ENCODE measurements at places on chromosomes 4 and X.

- no peak for DNase-seq
These were observed 155.6 kb downstream of the CBR4 start for GRCh38 chr4:168854350-168854921.

GRCh38 chrX:35098419-35098818, 155.8 kb downstream of the FAM47B start:
- DNase-seq = no peak

DNA sequence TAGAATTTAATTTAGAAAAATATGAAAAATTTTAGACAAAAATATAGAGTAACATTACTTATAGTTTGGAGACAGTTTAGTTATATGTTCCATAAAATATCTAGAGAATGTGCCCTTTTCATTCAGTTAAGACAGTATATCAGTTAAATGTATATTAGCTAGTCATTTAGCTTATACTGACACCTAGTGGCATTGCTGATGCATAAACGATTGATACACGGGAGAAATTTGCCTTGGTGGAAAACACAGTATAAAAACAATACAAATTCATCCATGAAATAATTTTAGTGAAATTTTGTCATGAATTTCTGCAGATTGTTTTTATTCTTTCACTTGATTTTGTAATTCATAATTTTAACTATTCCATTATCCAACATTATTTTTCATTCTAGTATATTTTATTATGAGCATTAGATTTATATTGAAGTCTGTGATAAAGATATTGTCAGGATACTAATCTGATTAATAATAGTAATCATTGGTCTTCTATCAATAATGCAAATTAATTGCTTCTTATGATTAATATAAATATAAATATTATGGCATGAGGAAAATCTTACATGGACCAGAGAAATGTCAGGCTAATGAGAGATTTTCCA, 219.0 kb downstream of the TLL1 start:
- no peak for DNase-seq

GRCh38 chr4:123397144-123398065, 810 bp downstream of the SPRY1 start:
- DNase-seq = no peak

GRCh38 chr4:100977746-100978397, 369.5 kb downstream of the PPP3CA start:
- no peak for DNase-seq

DNA sequence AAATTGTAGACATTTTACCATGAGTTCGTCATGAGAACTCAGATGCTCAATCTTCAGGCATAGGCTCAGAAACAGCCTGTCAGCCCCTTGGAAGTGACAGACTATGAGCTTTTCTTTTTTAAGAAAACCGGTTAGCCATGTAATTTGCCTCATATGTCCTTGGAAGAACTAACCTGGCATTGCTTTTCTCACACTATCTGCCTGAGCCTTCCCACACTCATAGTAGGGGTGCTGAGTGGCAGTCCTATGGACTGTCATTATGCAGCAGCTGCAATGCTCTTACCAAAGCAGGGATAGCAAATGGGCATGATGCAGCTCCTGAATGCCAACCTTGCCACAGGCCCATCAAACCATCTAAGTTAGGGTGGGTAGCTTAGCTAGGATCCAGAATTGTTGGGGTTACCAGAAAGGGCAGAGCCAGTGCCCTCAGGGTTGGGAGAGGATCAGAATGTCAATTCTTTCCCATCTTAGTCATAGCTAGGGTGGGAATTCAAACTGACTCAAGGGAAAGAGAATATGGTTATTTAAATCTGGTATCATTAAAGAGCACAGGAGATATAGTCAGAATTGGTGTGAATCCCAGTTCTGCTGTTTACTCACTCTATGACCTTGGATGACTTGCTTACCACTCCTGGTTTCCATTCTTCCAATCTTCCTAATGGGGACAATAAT, 230.6 kb upstream of the CPEB2 start:
- DNase-seq = no peak

- DNase-seq = peak; percentile 48
These were observed 210.7 kb downstream of the PDGFRA start for GRCh38 chr4:54439831-54440243.

- no peak for DNase-seq
These were observed 905.2 kb downstream of the TRAM1L1 start for GRCh38 chr4:116180157-116180601.

DNA sequence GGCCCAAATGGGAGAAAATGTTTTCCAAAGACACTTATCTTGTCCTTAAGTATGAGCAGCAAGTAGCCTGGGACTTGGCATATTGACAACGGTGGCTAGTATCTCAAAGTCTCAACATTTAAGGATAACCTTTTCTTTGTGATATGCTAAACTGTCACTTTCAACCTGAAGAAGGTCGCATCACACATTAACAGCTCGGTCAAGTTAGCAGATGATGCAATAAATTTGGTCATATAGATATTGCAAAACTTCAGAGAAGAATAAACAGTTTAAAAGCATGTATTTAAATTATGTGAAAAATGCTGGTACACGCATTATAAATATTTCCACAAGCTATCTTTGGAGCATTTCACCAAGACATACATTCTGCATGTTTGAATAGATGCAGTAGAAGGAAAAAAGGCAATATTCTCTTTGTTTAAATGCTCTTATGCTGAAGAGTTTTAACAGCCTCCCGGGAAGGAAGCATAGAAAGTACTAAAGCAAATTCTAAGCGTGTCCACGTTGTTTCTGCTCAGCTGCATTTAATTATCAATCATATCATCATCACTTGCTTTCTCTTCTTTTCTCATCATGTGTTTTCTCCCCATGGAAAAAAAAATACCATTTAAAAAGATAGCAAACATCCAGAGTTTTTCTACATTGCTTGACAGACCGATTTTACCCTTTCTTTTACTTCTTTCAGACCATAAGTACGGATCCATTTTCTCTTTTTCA, 24.2 kb downstream of the ARHGAP6 start:
- DNase-seq = no peak

- no peak for DNase-seq
These were observed 227.4 kb downstream of the SLC7A11 start for GRCh38 chr4:138014590-138015288.

GRCh38 chr4:93710847-93711430, 117.6 kb upstream of the ATOH1 start:
- no peak for DNase-seq

DNA sequence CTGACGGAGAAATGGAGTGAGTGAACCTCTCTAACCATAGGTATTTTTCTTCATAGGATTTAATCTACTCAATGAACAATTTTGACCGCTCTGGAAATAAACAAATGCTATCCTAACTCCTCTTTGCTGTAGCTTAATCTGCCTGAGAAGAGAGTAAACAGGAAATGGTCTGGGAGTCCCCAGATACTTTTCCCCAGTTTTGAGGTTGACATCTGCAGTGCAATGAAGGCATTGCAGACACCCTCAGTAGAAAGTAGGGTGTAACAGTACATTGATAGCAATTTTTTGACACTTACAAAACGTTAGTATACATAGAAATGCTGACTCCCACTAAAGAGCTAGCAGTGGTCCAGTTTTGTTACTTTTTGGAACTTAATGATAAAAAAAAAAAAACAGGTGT, 495.9 kb upstream of the FAM241A start:
- DNase-seq = no peak

- no peak for DNase-seq
These were observed 91.5 kb downstream of the ATRX start for GRCh38 chrX:77694491-77694890.

DNA sequence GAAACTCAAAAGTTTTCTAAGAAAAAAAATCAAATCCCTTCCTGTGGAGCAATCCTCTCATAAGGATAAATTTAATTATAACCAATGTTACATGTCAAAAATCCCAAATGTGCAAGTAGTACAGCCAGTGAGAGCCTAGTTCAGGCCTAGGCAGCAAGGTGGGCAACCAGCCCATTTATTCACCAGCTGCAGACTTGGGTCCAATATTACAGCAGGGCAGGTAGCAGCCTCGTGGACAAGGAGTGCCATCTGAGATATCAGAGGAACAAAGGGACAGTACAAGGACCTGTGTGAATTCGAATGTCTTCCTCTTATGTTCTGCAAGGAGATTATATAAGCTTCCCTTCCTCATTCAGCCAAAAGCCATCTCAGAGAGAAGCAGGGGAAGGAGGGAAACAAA, 6.6 kb downstream of the HELQ start:
- no peak for DNase-seq

- DNase-seq = no peak
These were observed 13.8 kb downstream of the ATP10D start for GRCh38 chr4:47498899-47499298.

DNA sequence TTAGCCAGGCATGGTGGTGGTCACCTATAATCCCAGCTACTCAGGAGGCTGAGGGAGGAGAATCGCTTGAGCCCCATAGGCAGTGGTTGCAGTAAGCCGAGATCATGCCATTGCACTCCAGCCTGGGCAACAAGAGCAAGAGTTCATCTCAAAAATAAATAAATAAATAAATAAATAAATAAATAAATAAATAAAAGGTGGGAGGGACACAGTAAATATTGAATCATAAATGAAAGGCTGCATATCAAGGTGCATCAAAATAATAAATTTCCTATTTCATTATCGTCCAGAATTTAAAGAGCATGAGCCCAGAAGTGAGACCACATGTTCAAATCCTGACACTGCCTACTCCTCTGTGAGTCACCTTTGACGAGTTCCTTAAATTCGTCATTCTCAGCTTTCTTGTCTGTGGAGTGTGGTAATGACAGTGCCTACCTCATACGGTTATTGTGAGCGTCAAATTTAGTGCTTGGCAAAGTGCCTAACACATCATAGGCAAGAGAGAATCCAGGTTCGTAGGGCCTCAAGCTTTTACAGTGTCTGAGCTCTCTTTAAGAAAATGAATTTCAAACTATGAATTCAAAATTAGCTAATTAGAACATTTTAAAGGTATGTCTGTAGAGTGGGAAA, 49.9 kb downstream of the IL15 start:
- DNase-seq = no peak

GRCh38 chrX:40933132-40933705, 152.0 kb upstream of the USP9X start:
- DNase-seq = no peak

DNA sequence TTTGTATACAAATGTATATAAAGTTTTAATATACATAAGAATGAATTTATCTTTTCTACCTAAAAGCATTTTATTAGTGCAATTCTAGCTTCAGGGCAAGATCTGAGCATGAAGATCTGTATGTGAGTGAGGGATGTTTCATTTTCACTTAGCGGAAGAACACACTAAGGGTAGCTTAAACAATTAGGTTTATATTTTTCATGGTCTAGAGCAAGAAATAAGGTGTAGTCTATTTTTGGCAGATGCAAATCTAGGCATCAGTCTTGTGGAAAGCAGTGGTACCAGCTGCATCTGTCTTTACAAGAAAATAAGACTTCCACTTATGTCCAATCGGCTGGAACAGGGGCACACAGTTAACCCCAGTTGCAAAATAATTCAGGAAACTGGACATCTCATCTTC, 433.3 kb downstream of the ADAM29 start:
- no peak for DNase-seq

DNA sequence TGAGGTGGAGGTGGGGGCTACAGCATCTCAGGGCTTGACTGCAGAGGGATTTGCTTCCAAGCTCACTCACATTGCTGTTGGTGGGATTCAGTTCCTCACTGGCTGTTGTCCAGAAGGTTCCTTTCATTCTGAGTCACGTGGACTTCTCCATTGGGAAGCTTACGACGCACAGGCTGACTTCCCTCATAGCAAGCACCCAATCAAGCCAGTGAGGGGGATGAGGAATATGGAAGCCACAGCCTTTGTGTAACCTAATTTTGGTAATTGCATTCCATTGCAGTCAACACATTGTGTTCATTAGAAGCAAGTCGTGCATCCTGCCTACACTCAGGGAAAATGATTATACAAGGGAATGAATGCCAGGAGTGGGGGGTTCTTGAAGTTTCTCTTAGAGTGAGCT, 32.7 kb upstream of the MXRA5 start:
- DNase-seq = no peak

DNA sequence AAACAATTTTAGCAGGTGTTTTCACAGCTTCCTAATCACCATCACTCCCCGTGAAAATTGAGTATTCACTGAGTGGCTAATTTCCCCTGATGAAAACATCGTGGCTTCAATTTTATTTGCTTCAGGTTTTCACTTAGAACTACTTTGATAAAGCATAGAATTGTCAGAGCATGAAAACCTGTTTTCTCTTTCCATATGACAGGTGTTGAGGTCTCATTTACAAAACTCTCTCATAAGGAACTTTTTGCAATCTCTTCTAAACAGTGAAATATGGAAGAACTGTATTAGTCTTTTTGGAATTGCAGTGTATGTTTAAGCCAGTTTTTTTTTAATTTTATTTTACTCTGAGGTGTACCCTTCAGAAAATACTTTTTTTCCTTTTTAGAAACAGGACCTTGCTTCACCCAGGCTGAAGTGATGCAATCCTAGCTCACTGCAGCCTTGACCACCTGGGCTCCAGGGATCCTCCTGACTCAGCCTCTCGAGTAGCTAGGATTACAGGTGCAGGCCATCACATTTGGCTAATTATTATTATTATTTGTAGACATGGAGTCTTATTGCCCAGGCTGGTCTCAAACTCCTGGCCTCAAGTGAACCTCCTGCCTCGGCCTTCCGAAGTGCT, 111.2 kb upstream of the RAPGEF2 start:
- no peak for DNase-seq

DNA sequence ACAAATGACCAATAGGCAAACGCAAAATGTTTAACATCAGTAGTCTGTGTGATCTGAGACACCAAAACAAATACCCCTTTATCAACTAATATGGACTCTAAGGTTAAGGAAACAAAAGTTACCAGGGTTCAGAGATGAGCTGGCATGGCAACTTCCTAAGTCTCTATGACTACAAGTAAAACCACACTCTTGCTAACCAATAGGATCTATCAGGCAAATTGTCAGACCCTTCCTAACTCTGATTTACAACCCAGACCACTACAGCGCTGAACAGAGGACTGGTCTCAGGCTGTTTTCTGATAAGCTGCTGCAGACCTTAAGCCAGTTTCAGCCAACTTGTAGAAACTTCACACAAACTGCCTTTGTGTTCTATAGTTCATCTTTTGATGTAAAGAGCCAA, 608.0 kb downstream of the TLL1 start:
- no peak for DNase-seq

DNA sequence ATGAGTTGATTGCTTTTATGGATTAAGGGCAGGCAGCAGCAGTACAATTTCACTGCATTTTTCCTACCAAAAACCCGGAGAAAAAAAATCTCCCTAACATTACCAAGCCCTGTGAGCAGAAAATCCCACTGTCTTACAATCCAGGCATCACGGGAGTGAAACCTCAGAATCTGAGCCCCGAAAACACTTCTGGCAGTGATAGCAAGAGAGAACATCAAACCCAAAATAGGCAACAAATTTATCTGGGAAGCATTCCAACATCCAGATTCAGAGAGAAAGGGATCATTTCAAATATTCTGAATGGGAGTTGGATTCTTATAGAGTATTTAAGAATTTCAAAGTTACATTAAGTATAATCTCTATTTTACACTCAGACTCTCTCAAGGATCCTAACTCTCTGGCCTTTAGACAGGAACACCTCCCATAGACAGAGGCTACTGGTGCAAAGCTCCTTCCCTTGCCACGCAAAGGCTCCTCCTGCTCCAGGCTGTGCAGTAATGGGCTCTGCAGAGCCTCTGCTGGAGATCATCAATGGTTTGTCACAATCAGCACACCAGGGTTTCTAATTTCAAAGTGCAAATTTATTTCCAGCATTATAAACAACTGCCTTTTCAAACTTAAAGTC, 256.9 kb downstream of the PARM1 start:
- DNase-seq = no peak

- DNase-seq = peak; percentile 52
These were observed 254.2 kb downstream of the DHX15 start for GRCh38 chr4:24330172-24330571.

- DNase-seq = no peak
These were observed 12.0 kb downstream of the ATP8A1 start for GRCh38 chr4:42644897-42645296.

- no peak for DNase-seq
These were observed 1.0 kb downstream of the SHISA3 start for GRCh38 chr4:42398171-42398870.
